Fibroblast of the conjunctiva (primary cell): ENCODE measurements at places on chromosomes 4 and X.

DNA sequence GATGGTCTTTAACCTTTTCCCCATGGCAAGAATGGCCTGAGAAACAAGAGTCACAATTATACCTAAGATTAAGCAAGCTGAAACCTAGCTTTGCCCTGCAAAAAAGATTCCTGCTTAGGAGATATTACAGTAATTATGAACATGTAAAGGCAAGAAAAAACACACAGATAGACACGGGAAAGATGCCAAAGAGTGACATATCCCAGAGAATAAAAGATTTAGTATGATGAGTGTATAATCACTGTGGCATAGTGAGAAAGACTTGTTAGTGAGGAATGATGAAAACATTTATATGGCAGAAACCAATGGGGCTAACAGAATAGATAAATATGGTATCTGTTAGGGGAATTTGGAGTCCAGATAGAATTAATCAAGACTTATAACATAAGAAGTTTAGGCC, 29.6 kb upstream of the TASL start:
- DNase-seq = no peak

DNA sequence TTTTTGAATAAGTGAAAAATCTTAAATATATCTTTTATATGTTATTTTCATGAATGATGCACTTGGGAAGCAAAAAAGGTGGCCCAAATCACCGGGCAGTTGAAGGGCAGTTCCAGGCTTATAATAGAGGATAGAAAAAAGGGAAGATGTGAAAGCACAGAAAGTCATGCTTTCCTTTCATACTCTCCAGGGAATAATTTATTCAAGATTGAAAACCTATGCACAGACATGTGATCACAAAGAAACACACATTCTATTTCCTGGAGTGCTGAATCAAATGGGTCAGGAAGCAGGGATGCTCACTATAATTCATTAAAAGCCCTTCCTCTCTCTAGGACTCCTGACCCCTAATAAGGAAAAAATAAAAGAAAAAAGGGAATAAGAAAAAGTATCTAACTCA, 66.1 kb upstream of the USP38 start:
- no peak for DNase-seq

- peak; percentile 14 for DNase-seq
Observed at GRCh38 chr4:141028024-141028529, 105.2 kb downstream of the RNF150 start.

GRCh38 chr4:14434483-14434882, 567.8 kb upstream of the CPEB2 start:
- no peak for DNase-seq

DNA sequence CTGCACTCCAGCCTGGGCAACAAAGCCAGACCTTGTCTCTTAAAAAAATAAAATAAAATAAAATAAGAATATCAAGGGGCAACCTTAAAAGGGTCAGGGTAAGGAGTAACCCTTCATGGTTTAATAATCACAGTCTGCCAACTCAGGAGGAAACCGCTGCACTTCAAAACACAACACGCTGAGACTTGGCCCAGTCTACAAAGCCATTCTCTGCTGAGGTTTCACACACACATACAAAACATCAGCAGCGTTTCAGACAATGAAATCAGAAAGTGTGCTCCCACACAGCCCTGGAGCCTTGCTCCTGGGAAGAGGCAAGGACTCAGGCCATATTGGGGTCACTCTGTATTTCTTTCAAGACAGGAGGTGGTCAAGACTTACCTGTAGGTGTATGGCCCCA, 18.3 kb downstream of the SCARB2 start:
- DNase-seq = no peak

- no peak for DNase-seq
Observed at GRCh38 chr4:162485486-162485885, 321.7 kb upstream of the FSTL5 start.

DNA sequence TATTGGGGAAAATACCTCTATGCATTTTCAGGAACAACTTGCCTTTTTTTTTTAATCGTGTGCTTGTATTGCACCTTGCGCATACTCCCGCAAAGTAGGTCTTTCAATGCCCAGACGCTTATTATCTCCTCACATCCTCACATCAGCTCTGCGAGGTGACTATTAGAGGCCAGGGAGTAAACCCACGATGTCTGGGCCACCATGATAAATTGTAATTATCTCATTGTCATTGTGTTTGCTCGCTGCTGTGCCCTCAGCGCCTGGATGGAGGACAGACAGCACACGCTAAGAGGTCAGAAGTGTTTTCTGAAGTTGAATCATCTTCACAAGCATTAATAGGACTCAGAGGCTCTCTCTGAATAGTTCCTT, 1.0 kb upstream of the RELL1 start:
- no peak for DNase-seq

GRCh38 chr4:15164571-15164970, 162.3 kb downstream of the CPEB2 start:
- no peak for DNase-seq

- no peak for DNase-seq
Observed at GRCh38 chr4:173211222-173211621, 42.6 kb downstream of the GALNT7 start.

DNA sequence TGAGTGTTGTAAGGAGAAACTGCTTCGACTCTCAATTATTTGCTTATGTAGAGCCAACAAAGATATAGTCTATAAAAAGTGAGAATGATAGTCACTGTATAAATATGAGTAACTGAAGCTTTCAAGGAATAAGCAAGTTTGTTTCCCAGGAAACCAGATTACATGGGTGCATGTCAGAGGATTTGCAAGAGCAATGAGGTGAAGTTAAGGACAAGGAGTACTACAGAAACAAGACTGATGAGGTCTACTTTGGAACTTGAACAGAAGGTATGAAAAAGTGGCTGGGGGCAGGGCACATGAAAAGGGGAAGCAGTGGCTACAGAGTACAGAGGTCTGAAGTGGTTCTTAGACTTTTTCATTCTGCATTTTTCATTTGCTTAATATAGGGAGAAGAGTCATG, 321.0 kb upstream of the CXXC4 start:
- no peak for DNase-seq

DNA sequence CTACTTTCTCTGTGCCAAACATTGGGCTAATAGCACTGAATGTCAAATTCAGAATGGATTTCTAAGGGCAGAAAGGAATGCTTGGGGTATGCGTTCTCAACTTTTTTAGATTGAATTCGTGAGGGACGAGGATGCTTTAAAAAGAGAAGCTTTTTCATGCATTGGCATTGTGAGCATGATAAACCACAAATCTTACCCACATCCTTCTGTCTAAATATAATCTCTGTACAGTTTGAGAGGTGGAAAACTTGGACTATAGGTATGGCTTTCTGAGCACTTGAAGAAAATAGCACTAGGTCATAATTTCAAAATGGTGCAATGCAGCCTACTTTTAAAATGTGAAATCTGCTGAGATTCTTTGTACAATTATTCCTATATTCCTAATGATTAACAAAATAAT, 71.4 kb upstream of the HHIP start:
- DNase-seq = no peak

DNA sequence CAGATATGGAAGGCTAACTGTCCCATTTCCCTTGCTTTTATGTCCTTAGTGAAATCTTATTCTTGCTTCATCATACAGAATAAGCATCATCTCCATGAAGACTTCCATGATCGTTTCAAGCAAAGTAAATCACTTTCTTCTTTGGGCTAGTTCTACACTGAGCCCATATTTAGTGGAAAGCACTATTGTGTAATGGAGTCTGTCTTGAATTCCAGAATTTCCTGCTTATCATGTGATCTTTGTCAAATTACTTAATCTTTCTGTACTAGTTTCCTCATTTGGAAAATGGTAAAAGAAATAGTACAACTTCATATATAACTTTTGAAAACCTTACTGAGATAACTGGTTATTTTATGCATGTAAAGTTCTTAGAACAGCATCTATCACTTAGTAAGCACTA, 7.6 kb downstream of the ANAPC10 start:
- no peak for DNase-seq

DNA sequence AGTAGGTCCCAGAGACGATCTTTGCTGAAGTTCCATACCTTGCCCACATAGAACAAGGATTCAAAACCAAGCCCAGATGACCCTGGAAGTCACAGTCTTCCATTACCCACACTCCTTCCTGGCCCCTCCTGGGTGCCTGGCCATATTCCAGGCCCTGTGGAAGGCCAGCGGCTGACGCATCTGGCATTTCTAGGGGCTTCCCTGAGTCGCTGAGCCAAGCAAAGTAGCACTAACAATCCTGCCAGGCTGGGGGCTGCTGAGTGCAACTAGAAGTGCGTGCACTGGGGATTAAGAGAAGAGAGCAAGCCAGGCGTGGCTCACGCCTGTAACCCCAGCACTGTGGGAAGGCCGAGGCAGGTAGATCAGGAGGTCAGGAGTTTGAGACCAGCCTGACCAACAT, 175.2 kb upstream of the CPEB2 start:
- DNase-seq = peak; percentile 9

DNA sequence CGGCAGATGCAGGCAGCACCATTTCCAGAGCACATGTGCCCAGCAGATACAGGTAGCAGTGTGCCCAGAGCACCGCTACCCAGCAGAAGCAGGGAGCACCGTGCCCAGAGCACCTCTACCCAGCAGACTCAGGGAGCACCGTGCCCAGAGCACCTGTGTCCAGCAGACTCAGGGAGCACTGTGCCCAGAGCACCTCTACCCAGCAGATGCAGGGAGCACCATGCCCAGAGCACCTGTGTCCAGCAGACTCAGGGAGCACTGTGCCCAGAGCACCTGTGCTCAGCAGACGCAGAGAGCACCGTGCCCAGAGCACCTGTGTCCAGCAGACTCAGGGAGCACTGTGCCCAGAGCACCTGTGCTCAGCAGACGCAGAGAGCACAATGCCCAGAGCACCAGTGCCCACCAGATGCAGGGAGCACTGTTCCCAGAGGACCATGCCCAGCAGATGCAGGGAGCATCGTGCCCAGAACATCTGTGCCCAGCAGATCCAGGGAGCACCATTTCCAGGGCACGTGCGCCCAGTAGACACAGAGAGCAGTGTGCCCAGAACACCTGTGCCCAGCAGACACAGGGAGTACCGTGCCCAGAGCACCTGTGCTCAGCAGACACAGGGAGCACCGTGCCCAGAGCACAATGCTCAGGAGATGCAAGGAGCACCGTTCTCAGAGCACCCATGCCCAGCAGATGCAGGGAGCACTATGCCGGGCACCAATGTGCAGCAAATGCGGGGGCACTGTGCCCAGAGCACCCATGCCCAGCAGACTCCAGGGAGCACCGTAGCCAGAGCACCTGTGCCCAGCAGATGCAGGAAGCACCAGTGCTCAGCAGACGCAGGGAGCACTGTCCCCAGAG, 236.4 kb downstream of the DHRSX start:
- DNase-seq = no peak

DNA sequence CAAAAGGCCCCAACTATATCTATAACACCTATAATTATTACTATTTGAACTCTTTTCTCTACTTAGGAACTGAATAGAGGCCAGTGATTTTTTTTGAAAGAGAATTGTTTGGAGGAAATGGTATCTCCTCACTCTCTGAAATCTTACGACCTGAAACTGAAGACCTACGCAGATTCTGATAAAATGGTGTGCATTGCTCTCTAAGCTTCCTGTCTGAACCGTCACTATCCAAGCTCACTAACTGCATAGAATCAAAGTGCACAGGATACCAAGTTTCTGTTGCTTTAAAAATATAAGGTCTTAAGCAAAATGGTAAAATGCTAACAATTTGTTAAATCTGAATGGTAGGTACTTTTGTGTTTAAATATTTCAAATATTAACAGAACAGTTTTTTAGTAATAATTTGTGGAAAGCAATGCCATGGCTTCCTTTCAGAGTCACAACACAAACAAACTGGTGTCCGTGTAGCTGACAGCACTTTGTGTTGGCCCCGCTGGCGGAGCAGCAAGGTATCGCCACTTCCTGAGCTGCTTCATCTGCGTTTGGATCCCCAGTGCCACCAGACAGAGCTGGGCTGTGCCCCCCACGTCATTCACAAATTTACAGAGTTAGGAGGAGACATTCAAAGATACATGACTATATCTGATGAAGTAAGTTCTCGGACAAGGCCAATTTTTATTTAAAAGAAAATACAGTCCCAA, 313.9 kb downstream of the FBXW7 start:
- no peak for DNase-seq

GRCh38 chrX:129980001-129980401, 2.4 kb upstream of the BCORL1 start:
- DNase-seq = no peak

DNA sequence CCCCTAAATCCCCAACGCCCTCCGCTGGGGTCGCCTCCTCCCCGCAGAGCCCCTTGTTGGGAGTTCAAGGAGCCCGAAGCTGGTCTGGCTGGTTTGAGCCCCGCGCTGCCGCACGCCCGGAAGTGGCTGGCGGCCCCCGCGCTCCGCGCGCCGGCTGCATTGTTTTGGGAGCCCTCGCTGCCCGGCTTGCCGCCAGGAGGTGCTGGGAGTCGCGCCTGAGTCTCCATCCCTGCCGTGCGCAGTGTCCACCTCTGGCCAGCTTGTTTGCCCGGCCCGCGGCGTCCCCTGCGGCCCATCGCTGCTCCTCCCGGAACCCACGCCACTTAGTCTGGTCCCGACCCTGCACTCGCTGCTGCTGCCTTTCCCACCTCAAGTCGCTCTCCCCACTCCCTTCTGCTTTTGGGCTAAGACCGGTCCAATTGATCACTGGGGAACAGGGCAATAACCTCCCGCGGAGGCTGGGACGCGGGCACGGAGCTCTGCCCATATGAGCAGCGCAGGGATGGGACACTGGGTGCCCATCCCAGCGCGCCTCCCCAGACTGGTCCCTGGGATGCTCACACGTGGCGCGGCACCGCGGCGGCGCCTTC, 2.2 kb upstream of the SFRP2 start:
- DNase-seq = no peak

GRCh38 chr4:48575964-48576363, 85.9 kb downstream of the ZAR1 start:
- DNase-seq = no peak

DNA sequence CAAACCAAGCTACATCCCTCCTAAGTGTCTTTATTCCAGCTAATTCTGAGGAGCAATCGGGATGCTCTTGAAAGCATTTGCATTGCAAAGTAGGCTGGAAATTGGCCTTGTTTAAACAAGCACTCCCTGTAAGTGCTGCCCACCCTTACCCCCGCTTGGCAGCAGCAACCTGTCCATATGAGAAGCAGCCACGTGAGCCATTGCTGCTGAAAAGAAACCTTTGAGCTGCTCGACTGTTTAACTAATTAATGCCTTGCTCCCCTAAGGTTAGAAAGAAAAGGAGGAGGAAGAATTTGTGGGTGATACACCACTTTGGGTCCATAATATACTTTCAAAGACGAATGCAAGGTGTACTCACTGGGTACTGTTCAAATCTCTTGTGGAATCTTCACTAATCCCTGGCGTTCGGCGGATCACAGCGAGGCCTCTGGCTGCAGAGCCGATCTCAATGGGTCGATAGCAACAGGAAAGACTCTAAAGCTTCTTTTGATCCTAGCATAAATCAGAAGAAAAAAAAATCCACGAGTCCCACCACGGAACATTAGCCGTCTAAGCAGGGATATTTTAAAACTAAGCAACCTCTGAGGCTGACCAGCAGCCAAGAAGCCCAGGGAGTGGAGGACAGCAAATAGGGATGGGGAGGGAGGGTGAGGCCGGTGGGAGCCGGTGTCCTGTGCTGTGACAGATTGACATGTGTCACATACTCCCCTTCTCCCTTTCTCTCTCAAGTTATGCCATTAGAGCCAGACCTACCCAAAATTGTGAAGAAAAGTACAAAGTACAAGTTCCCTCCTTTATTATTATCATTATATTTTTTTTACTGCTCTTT, 37.2 kb upstream of the MGST2 start:
- no peak for DNase-seq
